Inflammatory macrophage treated with lipopolysaccharide for 4 hours (primary cell): ENCODE measurements at places on chromosomes 2 and 18.
A peak's percentile ranks its signal among the peaks of the same experiment; 100 is the strongest.

- DNase-seq: no peak
These were observed 147.7 kb downstream of the TGIF1 start for GRCh38 chr18:3597409-3598357.

GRCh38 chr2:180823546-180824141, 156.8 kb upstream of the UBE2E3 start:
- no peak for DNase-seq

DNA sequence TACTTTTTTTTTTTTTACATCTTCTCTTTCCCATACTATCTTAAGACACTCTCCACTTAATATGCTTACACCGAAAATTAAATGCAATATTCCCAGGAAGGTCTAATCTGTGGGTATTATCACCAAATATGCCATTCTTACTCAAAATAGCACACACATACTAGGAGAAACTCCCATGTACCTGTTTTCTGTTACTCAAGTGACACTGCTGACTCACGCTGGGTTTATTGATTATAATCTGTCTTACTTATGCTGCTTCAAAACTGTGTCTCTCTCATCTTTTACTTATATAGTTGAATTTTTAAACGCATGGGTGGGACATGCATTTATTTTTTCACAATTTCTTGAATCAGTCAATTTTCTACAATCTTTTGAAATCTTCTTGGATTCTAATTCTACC, 29.9 kb downstream of the MRPL19 start:
- DNase-seq: no peak

- peak; percentile 76 for DNase-seq
These were observed 158.2 kb downstream of the L3MBTL4 start for GRCh38 chr18:6256521-6256920.

DNA sequence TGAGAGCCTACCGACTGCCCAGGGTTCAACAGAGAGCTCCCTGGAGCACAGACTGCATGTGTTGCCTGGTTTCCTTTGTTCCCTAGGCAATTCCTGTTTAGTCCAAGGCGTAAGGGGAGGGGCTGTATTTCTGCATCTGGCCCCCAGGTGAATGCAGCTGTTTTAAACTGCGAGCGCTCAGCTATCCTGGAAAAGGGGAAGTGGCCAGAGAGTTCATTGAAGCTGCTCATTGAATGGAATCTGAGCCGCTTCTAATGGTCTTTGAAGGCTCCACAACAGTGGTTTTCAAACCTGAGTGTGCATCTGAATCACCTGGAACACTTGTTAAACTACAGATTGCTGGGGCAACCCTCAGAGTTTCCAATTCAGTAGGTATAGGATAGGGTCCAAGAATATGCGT, 18.1 kb downstream of the MAPK4 start:
- no peak for DNase-seq

- DNase-seq: no peak
These were observed 38.4 kb downstream of the LONRF2 start for GRCh38 chr2:100283724-100284501.

DNA sequence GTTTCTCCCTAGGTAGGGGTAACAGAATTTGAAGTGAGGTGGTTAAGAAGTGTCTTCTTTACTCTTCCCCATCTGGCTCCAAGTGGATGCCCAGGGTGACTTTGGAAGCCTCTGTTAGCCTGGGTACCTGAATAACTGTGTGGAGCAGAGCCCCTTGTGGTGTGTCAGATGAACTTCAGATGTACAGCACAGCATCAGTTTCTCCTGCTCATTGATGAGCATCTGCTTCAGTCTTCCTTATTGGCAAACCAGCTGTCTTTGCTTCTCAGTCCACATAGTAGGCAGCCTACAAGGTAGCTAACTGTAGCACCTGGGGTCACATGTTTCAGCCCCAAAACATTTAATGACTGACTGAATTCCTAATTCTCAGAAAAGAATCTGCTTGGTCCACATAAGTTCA, 56.2 kb upstream of the ATP8B1 start:
- peak; percentile 42 for DNase-seq

DNA sequence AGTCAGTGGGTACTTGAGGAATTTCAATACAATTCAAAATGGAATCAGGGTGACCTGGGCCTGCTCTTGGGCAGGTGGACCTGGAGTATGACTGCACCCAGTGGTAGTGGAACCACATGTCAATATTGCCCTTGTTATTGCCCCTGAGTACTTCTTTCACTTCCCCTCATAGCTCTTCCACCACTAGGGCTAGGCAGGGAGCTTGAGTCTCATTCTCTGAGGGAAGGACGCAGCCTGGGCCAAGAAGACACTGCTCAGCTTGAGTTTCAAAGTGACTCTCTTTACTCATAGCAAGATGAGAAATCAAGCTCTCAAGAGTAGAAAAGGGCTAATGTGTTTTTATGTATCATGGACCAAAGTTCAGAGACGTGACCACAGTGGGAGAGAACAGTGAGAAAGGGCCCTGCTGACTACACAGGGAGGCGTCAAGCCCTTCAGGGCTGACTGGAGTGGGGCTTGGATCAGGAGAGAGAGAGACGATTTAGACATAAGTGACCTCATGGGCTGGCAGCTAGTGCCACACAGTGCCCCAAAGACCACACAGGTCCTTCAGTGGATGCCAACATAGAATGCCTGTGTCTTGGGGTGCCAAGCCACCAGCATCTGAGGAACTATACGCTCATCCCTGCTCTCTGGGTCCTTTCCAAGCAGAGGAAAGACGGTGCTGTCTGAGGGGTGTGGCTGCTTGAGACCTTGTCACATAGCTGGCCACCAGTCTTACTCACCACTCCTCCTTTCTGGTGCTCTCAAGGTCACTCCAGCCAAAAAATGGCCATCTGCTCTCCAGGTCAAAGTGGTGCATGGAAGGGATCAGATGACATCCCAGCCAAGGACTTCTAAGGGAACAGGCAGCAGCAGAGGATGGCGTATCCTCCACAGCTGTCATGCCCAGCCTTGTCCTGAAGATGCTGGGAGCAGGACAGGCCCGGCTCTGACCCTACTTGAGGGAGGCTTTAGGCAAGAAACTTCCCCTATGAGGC, 13.0 kb downstream of the PTMA start:
- DNase-seq: peak; percentile 51

DNA sequence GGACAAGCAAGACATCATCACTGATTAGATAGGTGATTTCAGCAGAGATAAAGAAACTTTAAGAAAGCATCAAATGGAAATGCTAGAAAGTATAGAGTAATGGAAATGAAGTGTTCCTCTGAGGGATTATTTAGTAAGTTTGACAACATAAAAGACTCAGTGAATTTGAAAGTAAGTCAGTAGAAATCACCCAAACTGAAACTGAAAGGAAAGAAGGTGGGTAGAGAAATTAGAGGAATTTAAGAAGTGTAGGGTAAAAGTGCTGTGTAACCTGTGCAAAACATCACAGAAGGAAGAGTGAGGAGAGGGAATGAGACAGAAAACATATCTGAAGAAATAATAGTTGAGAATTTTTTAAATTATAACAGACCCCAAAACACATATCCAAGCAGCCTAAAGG, 343.1 kb downstream of the CBLN2 start:
- no peak for DNase-seq

- no peak for DNase-seq
These were observed 70.5 kb upstream of the FAM117B start for GRCh38 chr2:202564226-202564625.

DNA sequence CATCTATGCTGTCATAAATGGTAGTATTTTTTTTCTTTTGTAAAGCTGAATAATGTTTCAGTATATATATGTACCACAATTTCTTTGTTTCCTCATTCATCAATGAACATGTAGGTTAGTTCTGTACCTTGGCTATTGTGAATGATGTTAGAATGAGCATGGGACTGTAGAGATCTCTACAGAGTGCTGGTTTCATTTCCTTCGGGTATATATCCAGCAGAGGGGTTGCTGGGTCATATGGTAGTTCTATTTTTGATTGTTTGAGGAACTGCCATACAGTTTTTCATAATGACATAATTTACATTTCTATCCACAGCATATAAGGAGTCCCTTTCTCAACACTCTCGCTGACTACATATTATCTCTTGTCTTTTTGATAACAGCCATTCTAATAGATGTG, 243.5 kb downstream of the CDH7 start:
- DNase-seq: peak; percentile 34

DNA sequence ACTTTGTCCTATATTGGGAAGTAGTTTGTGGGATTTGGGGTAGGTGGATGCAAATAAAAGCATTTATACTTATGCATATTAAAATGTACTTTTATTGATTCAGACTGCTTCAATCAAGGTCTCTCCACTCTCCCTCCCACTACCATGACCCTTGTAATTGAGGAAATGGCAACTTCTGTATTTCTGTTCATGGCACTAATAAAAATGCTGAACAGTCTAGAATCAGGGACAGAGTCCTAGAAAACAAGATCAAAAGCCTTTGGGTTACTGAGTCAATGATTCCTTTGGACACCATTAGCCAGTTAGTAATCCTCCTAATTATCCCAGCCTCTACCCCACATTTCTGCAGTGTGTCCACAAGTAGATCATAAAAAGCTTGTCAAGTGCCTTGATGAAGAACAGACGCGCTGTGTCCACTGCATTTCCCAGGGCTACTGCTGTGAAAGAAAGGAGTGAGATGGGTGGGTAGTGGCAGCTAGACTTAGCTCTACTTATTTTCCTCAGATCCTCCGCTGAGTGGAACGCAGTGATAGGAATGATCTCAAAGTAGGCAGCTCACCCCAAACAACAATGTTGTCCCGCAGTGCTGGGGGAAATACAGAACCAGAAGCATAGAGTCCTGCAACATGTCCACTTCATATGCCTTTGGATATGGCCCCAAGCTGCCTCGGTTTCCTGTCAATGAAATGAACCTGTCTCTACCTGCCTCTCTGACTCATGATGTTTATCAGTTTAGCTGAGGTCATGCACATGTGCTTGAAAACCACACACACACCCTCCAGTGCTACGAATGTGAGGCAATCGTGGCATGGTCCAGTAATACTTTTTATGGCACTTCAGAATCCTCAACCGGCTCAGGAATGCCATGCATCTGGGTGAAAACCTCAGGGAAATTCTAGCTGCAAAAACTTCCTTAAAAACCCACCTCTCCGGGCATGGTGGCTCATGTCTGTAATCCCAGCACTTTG, 115.5 kb downstream of the COL6A3 start:
- DNase-seq: no peak

- no peak for DNase-seq
These were observed 66.7 kb downstream of the PDE1A start for GRCh38 chr2:182359990-182360662.

GRCh38 chr2:210376694-210377093, 61.7 kb upstream of the MYL1 start:
- DNase-seq: no peak

- peak; percentile 77 for DNase-seq
These were observed 1136.9 kb upstream of the TMEFF2 start for GRCh38 chr2:193331676-193332075.
